T-cell (primary cell): ENCODE measurements at places on chromosomes 5 and 9. TPM values are rescaled to one million over a fixed set of nuclear protein-coding genes. Genes with fewer than 3 reads are reported as not detected.

Gene HSPA4
- 48.1 TPM for total RNA-seq

DNA sequence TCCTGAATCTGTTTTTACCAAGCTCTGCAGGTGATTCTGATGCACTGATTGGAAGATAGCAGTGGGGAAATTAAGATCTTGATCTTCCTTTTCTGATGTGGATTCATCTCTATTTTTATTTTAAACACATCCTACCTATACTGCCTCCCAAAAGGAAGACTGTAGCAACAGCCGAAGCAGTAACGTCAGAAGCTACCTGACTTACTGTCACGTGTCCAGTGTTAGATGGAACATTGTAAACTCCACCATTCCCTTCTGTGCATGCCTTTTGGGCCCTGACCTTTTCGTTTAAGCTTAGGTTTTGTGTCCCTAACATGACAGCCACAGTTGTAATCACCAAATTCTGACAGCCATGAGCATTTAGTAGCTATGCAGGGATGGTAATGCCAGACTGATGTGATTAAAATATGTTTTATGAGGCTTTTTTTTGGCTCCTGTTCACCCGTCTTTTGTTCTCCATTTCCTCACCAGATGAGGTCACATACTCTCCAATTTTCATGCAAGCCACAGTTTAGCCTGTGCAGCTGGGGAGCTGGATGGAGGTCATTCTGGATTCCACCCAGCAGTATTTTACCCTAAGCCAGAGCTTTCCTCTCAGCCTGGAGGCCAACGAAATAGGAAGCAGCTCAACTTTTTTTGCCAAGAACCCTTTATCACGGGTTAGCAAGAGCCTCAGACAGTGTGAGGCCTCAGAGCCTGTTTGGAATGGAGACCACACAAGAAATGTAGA, 15.6 kb upstream of the FOXD1 start:
- no peak for DNase-seq

Gene TXNDC8
- not detected for total RNA-seq

Gene SURF6
- total RNA-seq: 35.0 TPM

DNA sequence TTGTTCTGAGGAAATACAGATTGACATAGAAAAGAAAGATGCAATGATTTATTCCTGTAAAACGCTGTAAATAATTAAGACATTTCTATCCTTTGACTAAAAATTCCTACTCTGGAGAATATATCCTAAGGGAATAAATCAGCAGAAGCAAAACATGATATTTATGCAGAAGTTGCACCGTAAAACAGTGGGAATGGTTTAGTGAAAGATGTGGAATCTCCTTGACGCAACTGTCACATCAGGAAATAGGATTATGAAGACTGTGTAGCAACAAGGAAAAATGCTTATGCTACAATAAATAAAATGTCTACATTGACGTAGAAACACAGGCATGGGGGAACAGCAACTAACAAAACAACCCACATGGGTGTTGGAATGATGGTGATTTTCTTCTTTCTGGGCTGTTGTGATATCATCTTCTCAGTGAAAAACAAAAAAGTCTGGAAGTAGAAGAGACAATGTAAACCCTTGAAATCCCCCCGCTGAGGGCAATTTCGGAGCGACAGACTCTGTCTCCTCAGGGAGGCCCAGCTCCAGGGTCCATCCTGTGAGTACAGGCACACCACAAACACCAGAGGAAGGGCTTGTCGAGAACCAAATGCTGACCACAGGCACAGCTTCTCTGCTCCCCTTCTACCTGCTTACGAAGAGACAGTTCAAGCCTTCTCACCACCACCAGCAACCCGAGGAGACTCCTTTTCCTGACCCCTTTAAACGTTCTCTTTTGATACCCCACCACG, 25.2 kb downstream of the COL23A1 start:
- no peak for DNase-seq

GRCh38 chr9:86771941-86772634, 175.2 kb downstream of the GAS1 start:
- DNase-seq: no peak

Gene GAS1
- total RNA-seq: not detected

GRCh38 chr9:109708451-109708945, 71.5 kb upstream of the PALM2AKAP2 start:
- no peak for DNase-seq

GRCh38 chr5:71922584-71923106, 184.6 kb upstream of the MAP1B start:
- no peak for DNase-seq

DNA sequence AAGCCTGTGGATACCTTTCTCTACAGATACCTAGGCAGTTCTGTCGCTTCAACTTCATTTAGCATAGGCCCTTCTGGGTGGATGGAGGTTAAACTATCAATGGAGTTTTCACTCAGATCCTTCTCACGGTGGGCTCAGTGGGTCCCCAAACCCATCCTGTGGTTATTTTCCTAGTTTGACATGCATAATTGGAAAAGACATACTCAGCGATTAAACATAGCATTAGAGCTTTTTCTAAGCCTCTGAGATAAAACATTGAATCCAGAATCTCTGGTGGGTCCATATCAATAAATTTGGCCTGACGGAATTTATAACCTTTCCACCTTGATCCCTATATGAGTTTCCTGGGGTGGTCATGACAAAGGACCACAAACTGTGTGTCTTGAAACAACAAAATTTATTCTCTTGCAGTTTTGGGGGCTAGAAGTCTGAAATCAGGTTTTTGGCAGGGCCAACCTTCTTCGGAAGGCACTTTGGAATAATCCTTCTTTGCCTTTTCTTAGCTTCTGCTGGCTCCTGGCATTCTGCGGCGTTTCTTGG, 1.7 kb upstream of the OTULIN start:
- DNase-seq: no peak

Gene GADD45G
- total RNA-seq: 6.8 TPM

DNA sequence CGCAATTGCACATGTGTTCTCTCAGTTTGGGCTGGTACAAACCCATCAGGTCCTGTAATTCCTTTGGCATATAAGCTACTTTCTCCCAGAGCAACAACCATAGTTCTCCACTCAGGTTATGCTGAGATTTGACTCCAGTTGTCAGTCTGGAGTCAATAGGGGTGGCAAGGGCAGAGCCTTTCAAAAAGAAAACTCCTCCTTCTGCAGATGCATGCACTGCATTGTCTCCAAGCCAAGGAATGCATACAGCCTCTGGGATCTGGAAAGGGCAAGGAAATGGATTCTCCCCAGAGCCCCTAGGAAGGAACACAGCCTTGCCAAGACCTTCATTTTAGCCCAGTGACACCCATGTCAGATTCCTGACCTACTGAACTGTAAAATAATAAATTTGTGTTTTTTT, 31.0 kb upstream of the GZMA start:
- no peak for DNase-seq

Gene PPP2R2B
- total RNA-seq: 4.8 TPM

Gene FBP2
- total RNA-seq: not detected

GRCh38 chr5:147466360-147466980, 43.4 kb downstream of the DPYSL3 start:
- DNase-seq: no peak

DNA sequence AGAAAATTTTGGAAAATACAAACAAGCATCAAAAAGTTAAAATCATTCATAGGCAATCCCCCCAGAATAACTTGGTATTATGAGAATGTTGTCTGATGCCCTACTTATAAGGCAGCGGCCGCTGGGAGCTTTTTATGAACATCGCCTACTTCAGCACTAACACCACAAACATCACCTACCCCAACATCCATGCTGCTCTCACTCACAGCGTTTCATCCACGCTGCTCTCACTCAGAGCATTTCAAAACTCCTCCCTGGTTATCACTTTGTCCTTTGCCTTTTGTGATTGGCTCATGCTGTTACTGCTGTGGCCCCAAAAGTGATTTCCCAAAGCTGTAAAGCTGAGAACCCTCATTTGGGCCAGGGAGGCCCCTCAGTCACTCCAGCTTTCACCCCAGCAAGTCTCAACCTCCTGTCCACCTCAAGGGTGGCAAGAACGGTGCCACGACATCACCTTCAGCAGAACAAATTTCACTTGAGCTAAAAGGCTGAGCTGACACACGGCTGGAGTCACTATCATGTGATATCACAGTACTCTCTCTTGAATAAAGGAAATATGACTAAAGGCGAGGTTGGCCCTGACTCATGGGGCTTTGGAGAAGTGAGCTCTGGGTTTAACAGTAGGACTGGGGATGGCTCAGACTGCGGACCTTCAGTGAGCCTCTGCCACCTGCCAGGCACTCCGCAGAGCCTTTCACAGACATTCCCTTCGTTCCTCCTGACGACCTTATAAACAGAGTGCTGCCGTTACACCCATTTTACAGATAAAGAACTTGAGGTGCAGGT, 25.2 kb downstream of the SHC3 start:
- DNase-seq: no peak
